Natural killer cell treated with Interleukin-12 subunit alpha and Interleukin-12 subunit beta and Interleukin-15 and Interleukin-18, amount 100 ng/mL, for 72 hours (primary cell): ENCODE measurements at places on chromosomes 1 and 21. TPM values are rescaled to one million over a fixed set of nuclear protein-coding genes. Genes with fewer than 3 reads are reported as not detected.

- no peak overlapping the region for H3K27ac ChIP-seq
- H3K36me3 ChIP-seq: no peaks in the 10 kb centered on the region
- no peak overlapping the region for H3K4me3 ChIP-seq
- H3K4me1 ChIP-seq: peaks cover 6% of the 10 kb centered on the region
- no peaks in the 10 kb centered on the region for H3K27me3 ChIP-seq
Measured at GRCh38 chr1:116994411-116994810, 7.1 kb upstream of the CD101 start.

TMEM53 gene
- total RNA-seq: 3.8 TPM

DNA sequence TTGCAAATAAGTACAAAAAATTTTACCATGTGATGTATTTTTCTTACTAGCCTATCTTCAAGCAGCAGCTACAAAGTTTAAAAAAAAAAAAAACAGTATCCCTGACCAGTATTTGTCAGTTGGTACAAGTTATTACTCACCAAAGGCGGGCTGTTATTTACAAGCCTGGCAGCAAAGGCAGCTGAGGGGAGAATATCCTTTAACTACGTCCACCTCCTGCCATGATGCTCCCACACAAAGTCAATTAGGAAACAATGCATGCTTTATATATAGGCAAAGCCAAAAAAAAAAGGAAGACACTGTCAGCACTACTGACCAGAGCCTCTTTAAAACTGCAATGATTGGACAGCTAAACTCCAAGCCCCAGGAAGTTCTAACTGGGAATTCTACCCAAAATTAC lies 13.7 kb downstream of the PSMA5 start:
- H3K36me3 ChIP-seq: peaks cover 77% of the 10 kb centered on the region
- no peaks in the 10 kb centered on the region for H3K27me3 ChIP-seq
- H3K4me1 ChIP-seq: peaks cover 43% of the 10 kb centered on the region
- DNase-seq: no peak

C1orf141 gene
- not detected for total RNA-seq

- H3K27me3 ChIP-seq: no peaks in the 10 kb centered on the region
- no peak for DNase-seq
- no peaks in the 10 kb centered on the region for H3K36me3 ChIP-seq
- H3K4me3 ChIP-seq: no peak overlapping the region
- no peak overlapping the region for H3K27ac ChIP-seq
Measured at GRCh38 chr1:166490437-166490991, 323.7 kb upstream of the FAM78B start.

DNA sequence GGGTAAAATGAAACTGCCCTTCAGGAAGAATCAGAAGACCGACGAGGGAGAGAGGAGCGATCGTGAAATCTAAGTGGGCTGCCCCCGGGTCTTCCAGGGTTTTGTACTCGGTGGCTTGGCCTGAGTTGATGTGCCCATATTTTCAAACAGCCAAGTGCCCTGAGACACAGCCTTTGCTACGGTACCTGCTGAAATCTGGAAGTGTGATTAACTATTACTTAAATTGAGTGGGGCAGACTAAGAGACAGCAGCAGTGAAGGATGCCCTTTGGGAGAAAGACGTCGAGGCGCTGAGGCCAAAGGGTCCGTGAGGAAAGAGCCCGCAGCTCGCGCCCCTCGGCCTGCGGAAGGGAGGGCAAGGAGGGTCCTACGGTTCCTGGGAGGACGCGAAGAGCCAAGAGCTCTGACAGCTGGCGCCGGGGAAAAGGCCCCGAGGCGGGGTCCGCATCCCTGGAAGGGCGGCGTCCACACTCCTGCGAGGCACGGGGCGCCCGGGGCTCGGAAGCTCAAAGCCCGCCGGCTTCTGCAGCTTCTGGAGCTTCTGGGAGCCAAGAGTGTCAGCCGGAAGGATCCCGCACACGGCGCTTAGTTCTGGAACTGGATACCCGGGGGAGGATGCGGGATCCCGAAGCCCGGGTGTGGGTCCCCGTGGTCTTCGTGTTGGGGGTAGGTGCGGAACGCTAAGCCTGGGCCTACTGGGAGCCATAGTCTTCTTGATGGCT lies 15.4 kb upstream of the RNU1-4 start:
- H3K4me3 ChIP-seq: no peak overlapping the region
- H3K4me1 ChIP-seq: no peaks in the 10 kb centered on the region
- H3K27me3 ChIP-seq: peaks cover 28% of the 10 kb centered on the region
- DNase-seq: peak; percentile 59
- no peaks in the 10 kb centered on the region for H3K36me3 ChIP-seq

GRCh38 chr1:145785547-145785946 lies 38.3 kb downstream of the RNF115 start:
- no peaks in the 10 kb centered on the region for H3K27me3 ChIP-seq
- H3K4me3 ChIP-seq: peak overlapping the region; percentile 25
- H3K4me1 ChIP-seq: peaks cover 17% of the 10 kb centered on the region
- no peak for DNase-seq
- peak overlapping the region; percentile 56 for H3K27ac ChIP-seq

GRCh38 chr1:232705815-232706575 lies 76.1 kb upstream of the SIPA1L2 start:
- H3K4me3 ChIP-seq: no peak overlapping the region
- H3K27ac ChIP-seq: peak overlapping the region; percentile 4
- no peak for DNase-seq
- no peaks in the 10 kb centered on the region for H3K36me3 ChIP-seq
- peaks cover 13% of the 10 kb centered on the region for H3K27me3 ChIP-seq
- H3K4me1 ChIP-seq: peaks cover 11% of the 10 kb centered on the region

DNA sequence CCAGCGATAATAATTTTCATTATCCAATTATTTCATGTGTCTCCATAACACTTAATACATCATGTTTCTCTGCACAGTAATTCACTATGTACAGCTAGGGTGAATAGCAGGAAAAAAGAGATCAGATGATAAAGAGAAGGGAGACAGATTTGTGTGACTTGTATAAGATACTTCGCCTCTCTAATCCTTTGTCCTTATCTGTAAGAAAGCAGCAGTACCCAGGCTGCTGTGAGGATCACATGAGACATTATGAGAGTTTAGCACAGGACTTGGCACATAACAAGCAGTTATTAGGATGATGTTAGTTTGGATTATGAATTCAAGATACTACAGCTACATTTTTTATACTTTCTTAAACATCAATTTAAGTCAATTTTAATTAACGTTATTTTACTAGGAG lies 6.3 kb downstream of the ERG start:
- H3K27ac ChIP-seq: no peak overlapping the region
- H3K27me3 ChIP-seq: peaks cover 27% of the 10 kb centered on the region
- H3K4me1 ChIP-seq: no peaks in the 10 kb centered on the region
- no peaks in the 10 kb centered on the region for H3K36me3 ChIP-seq
- DNase-seq: no peak

GJB4 gene
- not detected for total RNA-seq

BCAR3 gene
- 30.8 TPM for total RNA-seq

DNA sequence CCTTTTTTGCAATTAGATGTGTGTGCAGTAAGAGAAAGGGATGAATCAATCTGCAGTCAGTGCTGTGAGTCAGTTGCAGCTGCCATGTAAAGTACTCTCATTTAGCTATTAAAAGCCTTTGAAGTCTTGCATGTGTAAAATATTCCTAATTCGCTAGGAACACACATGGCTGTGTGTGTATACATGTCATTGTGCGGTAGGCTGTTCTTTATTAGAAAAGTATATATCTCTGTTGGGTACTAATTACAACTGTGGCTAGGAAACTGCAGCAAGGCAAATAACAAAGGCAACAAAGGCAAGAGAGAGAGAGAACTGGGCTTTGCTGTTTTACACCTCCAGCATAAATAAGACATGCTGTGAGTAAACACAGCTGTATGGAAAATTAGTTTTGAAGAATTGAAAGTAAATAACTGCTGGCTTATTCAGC lies 41.7 kb downstream of the EPB41 start:
- H3K4me3 ChIP-seq: no peak overlapping the region
- peaks cover 26% of the 10 kb centered on the region for H3K4me1 ChIP-seq
- no peaks in the 10 kb centered on the region for H3K36me3 ChIP-seq
- no peak overlapping the region for H3K27ac ChIP-seq
- H3K27me3 ChIP-seq: no peaks in the 10 kb centered on the region

- peak; percentile 44 for DNase-seq
- H3K27me3 ChIP-seq: peaks cover 64% of the 10 kb centered on the region
- H3K27ac ChIP-seq: no peak overlapping the region
- H3K4me1 ChIP-seq: peaks cover 16% of the 10 kb centered on the region
- H3K4me3 ChIP-seq: no peak overlapping the region
- H3K36me3 ChIP-seq: no peaks in the 10 kb centered on the region
Measured at GRCh38 chr1:180234369-180235076, 4.5 kb downstream of the LHX4 start.

APOBEC4 gene
- total RNA-seq: not detected

TRIM17 gene
- 2.0 TPM for total RNA-seq

GRCh38 chr1:112636056-112636455 lies 16.4 kb downstream of the CAPZA1 start:
- no peaks in the 10 kb centered on the region for H3K27me3 ChIP-seq
- peaks cover 43% of the 10 kb centered on the region for H3K4me1 ChIP-seq
- H3K27ac ChIP-seq: peak overlapping the region; percentile 75
- no peak for DNase-seq
- H3K36me3 ChIP-seq: peaks cover 15% of the 10 kb centered on the region

DNA sequence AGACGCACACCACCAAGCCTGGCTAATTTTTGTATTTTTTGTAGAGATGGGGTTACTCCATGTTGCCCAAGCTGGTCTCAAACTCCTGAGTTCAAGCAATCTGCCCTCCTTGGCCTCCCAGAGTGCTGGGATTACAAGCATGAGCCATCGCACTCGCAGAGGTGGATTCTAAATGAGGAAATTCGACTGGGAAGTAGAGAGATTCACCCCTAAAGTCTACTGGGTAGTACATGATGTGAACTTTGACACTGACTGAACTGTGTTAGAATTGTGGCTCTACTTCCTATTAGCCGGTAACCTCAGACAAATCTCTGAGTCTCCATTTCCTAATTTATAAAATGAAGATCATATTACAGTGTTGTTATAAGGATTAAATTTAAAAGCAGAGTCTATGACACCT lies 276.0 kb upstream of the NR5A2 start:
- H3K27ac ChIP-seq: no peak overlapping the region
- H3K4me3 ChIP-seq: no peak overlapping the region
- DNase-seq: no peak
- peaks cover 11% of the 10 kb centered on the region for H3K27me3 ChIP-seq
- H3K4me1 ChIP-seq: no peaks in the 10 kb centered on the region

LHX8 gene
- not detected for total RNA-seq

DNA sequence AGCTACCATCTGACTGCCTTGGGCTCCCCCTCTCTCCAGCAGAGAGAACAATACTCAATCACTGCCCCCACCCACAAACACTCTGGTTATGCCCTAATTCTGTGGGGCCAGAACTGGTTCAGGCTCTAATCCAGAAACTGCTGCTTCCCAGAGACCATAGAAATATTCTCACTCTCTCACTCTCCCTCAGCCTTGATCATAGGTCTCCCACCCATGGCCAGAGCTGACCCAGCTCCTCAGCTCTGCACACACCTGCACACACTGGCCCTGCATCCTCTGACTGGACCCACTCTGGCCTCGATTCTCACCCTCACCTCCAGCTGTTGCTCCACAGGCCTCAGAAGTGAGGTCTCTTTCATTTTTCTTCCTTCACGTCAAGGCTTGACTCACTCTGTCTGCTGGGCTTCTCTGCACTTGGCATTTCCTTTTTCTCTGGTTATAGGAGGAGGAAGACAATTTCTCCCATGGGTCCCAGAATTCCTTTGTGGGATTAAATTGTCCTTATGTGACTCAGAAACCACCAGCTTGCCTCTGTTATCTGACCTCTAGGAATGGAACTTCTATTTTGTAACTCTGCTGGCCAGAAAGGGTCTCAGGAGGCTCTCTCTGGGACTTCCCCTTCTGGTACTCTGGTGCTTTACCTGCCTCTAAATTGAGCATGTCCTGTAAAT lies 15.6 kb upstream of the ZMYM6 start:
- H3K4me3 ChIP-seq: no peak overlapping the region
- H3K27ac ChIP-seq: no peak overlapping the region
- peaks cover 6% of the 10 kb centered on the region for H3K4me1 ChIP-seq

DNA sequence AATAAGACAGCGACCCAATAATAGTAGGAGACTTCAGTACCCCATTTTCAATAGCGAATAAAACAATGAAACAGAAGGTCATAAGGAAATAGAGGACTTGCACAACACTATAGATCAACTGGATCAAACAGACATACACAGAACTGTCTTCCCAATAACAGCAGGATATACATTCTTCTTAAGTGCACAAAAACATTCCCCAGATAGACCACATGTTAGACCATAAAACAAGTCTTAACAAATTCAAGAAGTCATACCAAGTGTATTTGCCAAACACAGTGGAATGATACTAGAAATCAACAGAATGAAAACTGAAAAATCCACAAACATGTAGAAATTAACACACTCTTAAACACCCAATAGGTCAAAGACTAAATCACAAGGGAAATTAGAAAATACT lies 78.0 kb downstream of the LBR start:
- H3K36me3 ChIP-seq: peaks cover 13% of the 10 kb centered on the region
- no peak overlapping the region for H3K27ac ChIP-seq
- H3K4me1 ChIP-seq: no peaks in the 10 kb centered on the region
- peaks cover 51% of the 10 kb centered on the region for H3K27me3 ChIP-seq

ZNF678 gene
- total RNA-seq: 5.7 TPM

- H3K27me3 ChIP-seq: peaks cover 36% of the 10 kb centered on the region
- DNase-seq: no peak
- peaks cover 4% of the 10 kb centered on the region for H3K4me1 ChIP-seq
- H3K4me3 ChIP-seq: peak overlapping the region; percentile 30
- no peaks in the 10 kb centered on the region for H3K36me3 ChIP-seq
- H3K27ac ChIP-seq: no peak overlapping the region
Measured at GRCh38 chr1:41365320-41365633, 4.0 kb downstream of the FOXO6 start.

GRCh38 chr1:220552672-220553260 lies 24.8 kb downstream of the MARK1 start:
- H3K36me3 ChIP-seq: no peaks in the 10 kb centered on the region
- no peak overlapping the region for H3K27ac ChIP-seq
- no peak overlapping the region for H3K4me3 ChIP-seq
- DNase-seq: no peak

DNA sequence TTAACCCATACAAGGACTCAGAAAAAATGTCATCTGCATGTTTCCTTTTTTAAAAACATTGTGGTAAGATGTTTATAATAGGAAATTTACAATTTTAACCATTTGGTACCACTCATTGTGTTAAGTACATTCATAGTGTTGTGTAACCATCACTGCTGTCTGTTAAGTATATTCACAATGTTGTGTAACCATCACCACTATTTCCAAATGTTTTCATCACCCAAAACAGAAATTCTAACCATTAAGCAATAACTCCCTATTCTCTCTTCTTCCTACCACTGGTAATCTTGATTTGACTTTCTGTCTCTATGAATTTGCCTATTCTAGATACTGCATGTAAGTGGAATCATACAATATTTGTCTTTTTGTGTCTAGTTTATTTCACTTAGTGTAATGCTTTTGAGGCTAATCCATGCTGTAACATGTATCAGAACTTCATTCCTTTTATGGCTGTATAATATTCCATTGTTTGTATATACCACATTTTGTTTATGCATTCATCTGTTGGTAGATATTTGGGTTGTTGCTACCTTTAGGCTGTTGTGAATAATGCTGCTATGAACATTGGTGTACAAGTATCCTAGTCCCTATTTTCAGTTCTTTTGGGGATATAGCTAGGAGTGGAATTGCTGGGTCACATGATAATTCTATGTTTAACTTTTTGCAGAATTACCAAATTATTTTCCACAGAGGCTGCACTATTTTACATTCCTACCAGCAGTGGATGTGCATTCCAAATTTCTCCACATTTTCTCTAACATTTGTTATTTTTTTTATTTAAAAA lies 14.1 kb downstream of the HIPK1 start:
- H3K27me3 ChIP-seq: no peaks in the 10 kb centered on the region
- peaks cover 27% of the 10 kb centered on the region for H3K36me3 ChIP-seq
- H3K27ac ChIP-seq: peak overlapping the region; percentile 62
- peak overlapping the region; percentile 36 for H3K4me3 ChIP-seq
- no peak for DNase-seq
- peaks cover 73% of the 10 kb centered on the region for H3K4me1 ChIP-seq
